ENCODE measurements at places on chromosomes 4 and X. TPM values are rescaled to one million over a fixed set of nuclear protein-coding genes. Genes with fewer than 3 reads are reported as not detected.
A peak's percentile ranks its signal among the peaks of the same experiment; 100 is the strongest.

PALLD gene
- 59.7 TPM for polyA plus RNA-seq

DCLK2 gene
- polyA plus RNA-seq: 7.1 TPM

MXRA5 gene
- polyA plus RNA-seq: 10.8 TPM

ABCG2 gene
- polyA plus RNA-seq: 5.7 TPM

CRMP1 gene
- 31.5 TPM for polyA plus RNA-seq

GPRIN3 gene
- 8.7 TPM for polyA plus RNA-seq

RRH gene
- polyA plus RNA-seq: 0.28 TPM

- DNase-seq: no peak
Measured at GRCh38 chrX:131477498-131477897, 66.4 kb upstream of the OR13H1 start.

DNA sequence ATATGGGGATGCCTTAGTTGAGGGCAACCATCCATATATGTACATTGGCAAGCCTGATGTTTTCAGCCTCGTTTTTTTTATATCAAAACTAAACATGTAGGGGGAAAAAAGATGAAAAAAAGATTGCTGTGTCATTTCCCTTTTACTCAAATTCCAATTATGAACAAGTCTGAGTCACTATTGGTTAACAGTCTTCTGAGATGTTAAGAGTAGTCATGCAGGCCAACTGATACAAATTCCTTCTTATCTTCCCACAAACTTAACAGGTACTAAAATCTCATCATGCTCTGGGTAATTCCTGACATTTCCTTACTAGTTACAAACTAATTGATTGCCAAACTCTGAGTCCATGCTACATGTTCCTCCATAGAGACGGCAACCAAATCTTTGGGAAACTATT, 222.1 kb downstream of the FRMPD4 start:
- no peak for DNase-seq

DNA sequence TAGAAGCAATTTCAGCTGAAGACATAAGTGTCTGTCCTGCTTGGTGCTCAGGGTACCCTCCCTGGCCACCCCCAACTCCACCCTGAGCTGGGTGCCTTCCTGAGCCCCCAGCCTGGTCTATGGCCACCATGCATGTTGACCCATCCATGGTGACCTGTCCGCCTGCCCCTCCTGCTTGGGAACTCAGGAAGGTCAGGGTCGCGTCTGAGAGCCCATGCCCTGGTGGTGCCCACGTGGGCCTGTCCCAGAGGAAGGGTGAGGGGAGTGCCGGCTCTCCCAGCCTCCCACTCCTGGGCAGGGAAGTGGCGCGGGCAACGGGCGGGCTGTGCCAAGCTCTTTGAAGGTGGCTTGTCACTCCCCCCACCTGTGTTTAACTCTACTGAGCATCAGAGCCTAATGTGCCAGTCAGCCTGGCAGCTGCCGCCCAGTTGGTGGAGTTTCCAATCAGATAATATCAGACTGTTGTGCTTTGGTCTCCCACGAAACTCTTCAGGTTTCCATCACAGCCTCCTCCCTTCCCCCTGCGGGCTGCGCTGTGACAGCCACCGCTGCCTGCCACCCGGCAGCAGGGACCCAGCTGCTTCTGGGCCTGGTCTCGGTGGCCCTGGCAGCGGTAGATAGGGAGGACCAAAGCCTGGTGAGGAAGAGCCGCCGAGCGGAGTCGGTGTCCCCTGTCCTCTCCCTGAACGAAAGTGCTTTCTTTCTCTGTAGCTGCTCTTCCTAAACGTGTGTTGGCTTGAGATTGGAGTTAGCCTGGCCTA, 4.8 kb downstream of the SH3BP2 start:
- peak; percentile 6 for DNase-seq

DNA sequence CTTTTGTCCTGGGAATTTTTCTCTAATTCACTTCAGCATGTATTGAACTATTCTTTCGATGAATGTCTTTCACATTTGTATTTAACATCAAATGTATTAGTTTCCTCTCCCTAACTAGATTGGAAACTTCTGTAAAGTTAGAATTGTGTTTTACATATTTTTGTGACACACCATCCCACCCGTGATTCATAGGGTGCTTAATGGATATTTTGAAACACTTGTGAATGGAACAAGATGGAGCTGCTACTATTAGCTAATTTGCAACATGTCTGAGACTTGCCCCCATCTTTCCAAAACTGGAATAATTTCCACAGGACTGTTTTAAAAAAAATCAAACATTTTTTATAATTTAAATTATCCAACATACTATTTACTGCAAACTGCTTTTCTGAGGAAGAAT, 30.2 kb upstream of the GNPDA2 start:
- DNase-seq: no peak

GRCh38 chr4:3288571-3289094, 4.2 kb upstream of the RGS12 start:
- DNase-seq: no peak

DNA sequence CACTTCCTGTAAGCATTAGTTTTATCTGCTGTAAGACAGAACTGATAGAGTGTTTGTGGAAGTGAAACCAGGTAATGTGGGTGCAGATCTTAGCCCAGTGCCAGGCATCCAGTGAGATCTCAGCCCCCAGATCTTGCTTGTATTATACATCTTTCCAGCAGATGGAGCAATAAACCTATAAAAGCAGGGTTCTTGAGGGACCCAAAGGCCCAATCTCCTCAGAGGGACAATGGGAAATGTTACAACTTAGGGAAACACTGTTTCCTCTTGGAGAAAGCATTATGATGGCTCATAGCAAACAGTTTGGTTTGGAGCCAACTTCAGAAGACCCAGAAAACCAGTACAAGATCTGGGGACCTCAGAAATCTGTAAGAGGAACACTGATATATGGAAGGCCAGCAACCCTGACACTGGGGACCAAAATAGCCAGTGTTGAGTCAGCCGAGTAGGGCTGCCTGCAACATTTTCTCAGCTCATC, 206.3 kb downstream of the SLC7A11 start:
- peak; percentile 22 for DNase-seq

DNA sequence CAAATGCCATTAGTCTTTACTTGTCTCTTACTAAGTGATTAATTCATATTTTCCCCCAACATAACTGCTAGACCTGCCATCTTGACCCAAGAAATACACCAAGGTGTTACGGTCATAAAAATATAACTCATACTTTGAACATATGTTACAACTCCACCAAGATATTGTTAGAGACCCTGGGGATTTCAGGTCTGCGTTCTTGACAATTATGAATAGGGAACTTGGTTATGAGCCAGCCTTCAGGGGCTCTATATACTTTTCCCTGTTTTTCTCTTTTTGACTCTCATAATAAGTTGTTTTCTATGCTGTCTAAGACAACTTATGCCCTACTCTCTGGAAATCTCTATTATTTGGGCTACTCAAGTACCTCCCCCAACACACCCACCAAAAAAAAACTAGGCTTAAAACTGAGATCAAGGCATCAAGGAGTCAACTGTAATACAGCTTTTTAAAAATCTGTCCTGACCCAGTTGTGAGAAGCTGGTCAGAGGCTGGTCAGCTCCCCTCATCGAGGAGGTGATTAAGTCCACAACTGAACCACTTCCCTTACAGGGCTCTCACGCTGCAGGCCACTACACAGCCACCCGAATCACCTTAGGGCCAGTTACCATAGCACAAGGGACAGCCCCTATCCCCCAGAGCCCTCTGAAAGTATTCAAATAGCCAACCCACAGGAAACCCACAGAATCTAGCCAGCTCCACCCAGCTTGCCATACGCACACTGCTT, 10.5 kb upstream of the TLR3 start:
- DNase-seq: no peak

- no peak for DNase-seq
Measured at GRCh38 chr4:46886711-46887110, 22.3 kb downstream of the COX7B2 start.

DNA sequence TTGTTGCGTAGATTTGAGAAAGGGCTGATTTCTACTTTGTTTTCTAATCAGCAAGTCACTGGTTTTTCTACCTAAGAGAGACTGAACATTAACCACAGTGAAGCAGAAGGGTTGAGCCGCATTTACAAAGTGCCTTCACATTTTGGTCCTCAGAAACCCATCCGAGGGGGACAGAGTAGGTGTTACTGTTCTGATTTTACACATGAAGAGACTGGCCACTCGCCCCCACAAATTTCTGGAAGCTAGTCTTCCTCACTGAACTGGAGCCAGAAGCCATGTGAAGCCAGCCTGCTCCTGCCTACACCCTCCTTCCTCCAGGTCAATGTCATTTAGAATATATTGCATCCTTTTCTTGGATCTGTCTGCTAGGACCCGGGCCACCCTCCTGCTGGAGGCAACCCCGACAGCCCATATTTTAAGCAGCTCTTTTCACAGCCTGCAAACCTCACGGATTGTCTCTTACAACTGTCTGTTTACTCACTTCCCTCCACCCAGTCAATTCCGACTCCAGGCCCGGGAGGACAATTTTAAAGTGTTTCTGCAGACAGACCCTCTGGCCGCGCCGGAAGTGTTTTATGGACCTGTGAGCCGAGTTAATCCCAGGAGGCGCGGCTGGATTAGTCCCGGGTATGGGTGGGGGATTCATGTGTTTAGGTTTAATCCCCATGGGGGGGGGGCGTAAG, 73.2 kb upstream of the BCOR start:
- no peak for DNase-seq

GRCh38 chrX:46573892-46574773, 568 bp downstream of the CHST7 start:
- no peak for DNase-seq
